Stimulated activated CD8-positive, alpha-beta memory T cell treated with anti-CD3 and anti-CD28 coated beads, Interleukin-4, amount 100 ng/mL, for 1 hour (primary cell): ENCODE measurements at places on chromosomes 11 and 22.

DNA sequence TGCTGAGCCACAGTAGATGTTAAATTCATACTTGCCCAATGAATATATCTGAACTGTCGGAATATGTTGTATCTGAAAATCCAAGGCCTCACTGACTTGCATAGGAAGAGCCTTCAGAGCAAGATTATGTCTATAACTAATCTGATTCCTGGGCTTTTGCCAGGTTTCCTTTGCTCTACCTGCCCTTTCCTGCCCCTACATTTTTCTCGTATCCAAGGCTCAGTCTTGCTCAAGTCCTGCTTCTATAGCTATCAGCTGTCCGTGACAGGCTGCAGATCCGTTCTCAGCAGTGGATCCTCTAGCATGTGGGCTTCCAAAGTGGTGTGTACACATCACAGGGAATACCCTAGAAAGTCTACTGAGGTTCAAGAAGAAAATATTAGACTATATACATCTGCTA is 18.8 kb upstream of the USP47 start:
- DNase-seq = no peak

DNA sequence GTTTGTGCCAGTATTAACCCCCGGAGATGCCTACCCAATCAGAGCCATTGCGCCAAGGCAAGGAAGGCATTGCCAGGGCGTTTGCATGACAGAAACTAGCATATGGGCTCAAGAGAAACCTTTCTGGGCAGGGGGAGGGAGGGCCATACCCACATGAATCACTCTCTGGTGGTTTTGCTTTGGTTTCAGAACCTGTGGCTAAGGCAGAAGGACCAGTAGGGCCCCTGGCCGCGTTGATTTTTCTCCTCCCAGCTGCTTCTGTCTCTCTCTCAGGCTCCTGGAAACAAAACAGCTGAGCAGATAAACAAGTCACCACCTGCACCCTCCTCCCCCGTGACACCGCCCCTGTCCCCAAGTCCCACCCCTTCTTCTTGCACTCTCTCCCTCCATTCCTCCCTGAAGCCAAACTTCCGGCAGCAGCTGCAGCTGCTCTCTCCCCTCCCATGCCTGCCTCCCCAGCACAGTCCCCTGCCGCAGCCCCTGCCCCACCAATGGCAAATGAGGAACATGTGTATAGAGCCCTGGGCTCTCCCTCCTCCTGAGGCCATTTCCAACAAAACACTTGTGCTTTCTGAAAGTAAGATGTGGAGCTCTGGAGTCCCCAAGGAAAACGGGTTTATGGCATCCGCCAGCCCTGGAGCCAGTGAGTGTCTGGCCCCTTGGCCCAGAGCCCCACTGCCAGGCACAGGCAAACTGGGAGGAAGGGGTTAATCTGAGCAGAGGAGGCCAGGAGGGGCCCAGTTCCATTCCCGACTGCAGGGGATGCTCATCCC is 39.0 kb upstream of the ADA2 start:
- DNase-seq = no peak

DNA sequence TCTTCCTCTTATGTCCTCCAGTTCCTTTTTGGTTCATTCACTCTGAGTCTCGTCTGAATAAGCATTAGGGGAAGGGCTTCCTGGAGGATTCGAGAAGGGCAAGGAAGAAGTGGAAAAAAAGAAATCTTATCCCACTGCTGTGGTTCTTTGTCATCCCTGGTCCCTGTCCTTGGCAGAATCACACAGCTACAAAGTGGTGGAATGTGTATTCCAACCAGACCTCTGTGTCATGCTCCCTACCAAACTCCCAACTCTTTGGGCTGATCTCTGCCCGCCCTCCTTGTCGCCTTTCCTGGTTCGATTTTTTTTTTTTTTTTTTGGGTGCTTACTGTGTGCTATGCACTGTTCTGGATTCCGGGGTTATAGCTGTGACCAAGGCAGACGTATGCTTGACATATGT is 61.0 kb downstream of the TEAD1 start:
- DNase-seq = no peak

DNA sequence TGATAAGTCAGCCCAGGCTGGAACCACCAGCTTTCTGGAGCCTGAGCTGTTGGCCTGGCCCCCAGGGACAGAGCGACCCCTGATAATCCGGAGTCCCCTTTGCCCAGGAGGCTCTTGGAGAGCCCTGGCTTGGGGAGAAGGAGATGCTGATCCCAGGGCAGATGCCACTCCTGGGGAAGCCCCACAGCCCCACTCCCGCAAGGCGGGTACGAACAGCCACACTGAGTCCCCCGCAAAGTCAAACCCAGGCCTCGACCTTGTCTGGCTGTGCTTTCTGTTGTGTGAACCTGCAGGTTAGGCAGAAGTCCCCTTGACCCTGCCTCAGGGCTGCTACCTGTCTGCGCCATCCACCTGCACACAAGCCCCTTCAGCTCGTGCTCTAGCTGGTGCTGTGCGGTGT is 108.0 kb downstream of the KCNQ1OT1 start:
- DNase-seq = no peak

DNA sequence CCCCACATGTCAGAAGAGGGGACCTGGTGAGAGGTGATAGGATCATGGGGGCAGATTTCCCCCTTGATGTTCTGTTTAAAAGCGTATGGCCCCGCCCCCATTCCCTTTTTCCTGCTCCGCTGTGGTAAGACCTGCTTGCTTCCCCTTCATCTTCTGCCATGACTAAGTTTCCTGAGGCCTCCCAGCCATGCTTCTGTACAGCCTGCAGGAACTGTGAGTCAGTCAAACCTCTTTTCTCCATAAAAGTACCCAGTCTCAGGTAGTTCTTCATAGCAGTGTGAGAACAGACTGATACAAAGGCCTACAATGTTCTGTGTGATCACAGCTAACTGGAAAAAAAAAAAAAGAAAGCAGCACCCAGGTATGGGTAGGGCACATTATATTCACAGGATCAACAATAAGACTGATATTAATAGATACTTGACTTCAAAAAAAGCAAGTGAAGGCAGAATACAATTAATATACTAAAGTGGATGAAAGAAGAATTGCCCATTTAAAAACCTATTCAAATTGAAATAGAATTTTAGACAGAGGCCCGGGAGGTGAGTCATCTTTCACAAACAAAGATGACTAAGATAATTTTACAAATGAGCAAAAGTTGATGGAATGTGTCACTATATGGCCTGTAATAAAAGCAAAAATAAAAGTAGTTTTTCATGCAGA is 1.7 kb upstream of the OR52K1 start:
- no peak for DNase-seq

GRCh38 chr11:73551677-73552076 is 46.2 kb downstream of the FAM168A start:
- DNase-seq = no peak

- DNase-seq = peak; percentile 42
Measured at GRCh38 chr11:61777234-61778090, 14.9 kb downstream of the TMEM258 start.

GRCh38 chr11:95419915-95420314 is 188.9 kb upstream of the SESN3 start:
- DNase-seq = no peak

- DNase-seq = no peak
Measured at GRCh38 chr11:57094181-57094935, 87.4 kb upstream of the LRRC55 start.

DNA sequence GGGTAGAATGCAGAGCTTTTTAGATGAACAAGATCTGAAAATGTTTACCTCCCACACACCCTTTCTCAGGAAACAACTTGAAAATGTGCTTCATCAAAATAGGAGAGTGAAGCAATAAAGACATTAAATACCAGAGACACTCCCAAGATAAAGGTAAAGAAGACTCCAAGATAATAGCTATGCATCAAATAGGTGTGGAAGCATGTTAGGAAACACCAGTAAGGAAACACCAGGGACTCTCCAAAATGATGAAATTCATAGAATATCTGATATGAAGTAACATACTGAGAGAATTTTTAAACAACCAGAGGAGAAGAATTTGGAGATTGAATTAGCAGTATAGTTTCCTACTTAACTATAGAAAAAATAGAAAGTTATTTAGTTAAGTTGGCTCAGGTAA is 57.0 kb downstream of the OR10A6 start:
- DNase-seq = no peak

DNA sequence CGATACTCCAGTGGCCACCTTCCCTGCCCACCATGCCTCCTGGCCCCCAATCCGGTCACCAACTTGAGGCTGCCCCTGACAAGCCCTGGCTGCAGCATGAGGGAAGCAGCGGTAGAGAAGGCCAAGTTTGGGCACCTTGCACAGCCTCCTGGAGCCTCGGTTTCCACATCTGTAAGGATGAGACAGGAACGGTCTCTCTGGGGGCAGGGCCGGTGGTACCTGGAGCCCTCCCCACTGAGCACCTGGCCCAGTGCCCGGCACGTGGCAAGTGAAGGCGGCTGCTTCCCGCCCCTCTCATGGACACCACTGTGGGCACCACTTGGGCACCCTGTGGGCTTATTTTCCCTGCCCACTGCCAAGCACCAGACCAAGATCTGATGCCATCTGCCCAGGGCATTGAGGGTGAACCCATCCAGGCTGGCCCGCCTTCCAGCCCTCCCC is 77.8 kb downstream of the CDKN1C start:
- no peak for DNase-seq

- DNase-seq = peak; percentile 24
Measured at GRCh38 chr22:42202669-42203068, 67.8 kb downstream of the TCF20 start.

GRCh38 chr22:39242595-39243438 is 2.0 kb downstream of the PDGFB start:
- no peak for DNase-seq

- no peak for DNase-seq
Measured at GRCh38 chr11:16986434-16987204, 27.6 kb downstream of the PLEKHA7 start.

DNA sequence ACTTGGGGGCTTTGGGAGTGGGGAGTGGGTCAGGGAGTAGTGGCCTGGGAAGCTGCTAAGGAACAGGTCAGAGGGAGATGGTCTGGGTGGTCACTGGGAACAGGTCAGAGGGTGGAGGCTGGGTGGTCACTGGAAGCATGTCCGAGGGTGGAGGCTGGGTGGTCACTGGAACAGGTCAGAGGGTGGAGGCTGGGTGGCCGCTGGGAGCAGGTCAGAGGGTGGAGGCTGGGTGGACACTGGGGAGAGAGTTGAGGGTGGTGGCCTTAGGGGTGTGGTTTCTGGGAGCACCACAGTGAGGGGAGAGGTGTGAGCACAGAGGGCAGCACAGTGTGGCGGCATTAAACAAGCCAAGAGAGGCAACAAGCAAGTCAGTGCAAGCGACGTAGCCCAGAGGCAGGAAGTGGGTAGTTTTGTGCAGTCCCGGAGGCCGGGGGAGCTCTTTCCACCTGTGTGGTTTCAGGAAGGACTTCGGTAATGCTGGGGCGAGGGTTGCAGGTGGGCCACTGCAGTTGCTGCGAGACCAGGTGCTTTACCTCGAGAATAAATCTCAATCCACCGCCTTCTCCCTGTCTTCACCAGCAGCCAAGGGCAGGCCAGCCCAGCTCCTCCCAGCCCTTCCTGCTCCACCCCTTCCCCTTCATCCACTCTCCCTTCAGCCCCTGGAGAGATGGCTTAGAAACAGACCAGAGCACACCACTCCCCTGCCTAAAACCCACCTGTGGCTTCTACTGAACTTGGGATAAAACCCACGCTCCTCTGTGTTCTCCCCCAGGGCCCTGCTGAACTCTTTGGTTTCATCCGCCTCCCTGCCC is 3.2 kb upstream of the CACNA1I start:
- no peak for DNase-seq

DNA sequence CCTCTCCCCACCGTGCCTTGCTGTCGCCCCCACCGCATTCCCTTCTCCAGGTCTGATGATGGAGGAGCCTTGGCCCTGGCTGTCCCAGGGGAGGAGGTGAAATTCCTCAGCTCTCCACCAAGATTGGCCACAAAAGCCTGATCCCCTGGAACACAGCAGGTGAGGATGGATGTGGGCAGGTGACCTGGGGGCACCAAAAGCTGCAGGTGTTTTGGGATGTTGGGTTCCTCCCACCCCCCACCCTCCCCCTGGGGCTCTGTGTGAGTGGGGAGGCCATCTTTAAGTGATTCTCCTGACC is 639 bp downstream of the TRIOBP start:
- DNase-seq = no peak

DNA sequence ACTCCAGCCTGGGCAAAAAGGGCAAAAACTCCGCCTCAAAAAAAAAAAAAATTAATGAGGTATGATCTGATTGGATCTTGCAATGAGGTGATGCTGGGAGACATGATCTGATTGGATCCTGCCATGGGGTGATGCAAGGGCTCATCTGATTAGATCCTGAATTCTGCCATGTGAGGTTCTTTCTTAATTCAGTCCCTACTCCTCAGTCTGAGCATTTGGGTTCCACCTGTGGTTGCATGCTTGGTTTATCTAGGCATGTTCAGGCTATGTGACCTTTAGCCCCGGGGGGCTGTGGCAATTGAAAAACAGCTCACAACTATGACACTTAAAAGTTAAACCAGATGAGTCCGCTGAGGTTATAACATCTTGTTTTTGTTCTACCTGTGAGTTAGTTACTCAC is 4.8 kb upstream of the TRIM6 start:
- no peak for DNase-seq

DNA sequence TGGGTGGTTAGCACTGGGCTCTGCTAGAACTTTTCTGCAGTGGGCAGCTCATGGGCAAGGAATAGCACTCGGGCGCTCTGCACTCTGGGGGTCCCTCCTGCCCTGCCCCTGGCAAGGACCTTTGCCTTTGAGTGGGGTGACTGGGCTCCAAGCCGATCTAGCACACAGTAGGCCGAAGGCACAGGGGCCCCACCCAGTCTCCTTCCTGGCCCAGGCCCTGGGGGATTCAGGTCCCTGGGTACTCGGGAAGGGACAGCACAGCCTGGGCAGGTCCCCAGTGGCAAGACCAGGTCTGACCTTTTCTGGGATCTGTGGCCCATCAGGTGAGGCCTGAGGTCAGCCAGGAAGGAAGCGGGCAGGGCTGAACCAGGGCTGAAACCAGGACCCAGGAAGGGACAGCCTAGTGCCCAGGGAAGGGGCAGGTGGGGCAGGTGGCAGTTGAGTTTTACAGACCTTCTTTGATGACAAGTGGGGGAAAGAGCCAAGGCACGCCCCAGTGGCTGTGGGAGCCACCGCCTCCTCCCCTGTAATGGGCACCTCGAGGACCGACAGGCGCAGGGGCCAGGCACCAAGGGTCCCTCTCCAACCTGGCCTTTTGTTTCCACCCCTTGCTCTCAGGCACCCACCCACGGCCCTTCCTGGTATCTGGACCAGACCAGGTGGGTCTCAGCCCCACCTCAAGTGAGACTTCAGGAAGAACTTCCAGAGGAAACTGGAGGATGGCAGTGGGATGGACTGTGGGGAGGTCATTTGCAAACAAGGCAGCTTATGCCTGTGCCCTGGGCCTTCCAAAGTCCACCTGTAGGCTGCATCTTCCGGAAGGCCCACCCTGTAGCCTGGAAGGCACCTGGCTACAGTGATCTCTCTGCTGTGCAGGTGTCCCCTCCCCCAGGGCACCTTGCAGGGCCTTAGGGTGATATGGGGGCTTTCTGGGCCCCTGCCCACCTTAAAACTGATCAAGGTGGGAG is 883 bp upstream of the AIFM3 start:
- no peak for DNase-seq

- DNase-seq = no peak
Measured at GRCh38 chr11:45805305-45806071, 539 bp downstream of the SLC35C1 start.
